ENCODE measurements at places on chromosomes 4 and X.

DNA sequence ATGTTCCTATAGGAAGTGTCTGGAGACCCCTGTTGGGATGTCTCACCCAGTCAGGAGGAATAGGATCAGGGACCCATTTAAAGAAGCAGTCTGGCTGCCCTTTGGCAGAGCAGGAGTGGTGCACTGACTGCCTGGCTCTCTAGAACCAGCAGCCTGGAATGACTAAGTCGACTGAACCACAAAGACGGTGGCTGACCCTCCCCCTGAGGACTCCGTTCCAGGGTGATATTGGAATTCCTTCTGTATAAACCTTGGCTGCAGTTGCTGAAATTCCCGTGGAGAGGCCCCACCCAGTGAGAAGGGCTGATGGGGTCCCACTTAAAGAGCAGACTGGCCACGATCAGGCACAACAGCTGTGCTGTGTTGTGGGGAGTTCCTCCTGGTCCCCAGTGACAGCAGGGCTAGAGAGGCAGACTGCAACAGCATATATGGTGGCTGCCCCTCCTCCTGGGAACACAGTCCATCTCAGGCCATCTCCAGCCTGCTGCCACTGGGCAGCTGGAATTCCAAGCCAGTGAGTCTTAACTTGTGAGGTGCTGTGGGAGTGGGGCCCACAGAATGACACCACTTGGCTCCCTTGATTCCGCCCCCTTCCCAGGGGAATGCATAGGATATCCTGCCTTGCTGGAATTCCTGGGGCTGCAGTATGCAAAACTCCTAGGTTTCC lies 41.8 kb upstream of the RLIM start:
- no peak for DNase-seq

DNA sequence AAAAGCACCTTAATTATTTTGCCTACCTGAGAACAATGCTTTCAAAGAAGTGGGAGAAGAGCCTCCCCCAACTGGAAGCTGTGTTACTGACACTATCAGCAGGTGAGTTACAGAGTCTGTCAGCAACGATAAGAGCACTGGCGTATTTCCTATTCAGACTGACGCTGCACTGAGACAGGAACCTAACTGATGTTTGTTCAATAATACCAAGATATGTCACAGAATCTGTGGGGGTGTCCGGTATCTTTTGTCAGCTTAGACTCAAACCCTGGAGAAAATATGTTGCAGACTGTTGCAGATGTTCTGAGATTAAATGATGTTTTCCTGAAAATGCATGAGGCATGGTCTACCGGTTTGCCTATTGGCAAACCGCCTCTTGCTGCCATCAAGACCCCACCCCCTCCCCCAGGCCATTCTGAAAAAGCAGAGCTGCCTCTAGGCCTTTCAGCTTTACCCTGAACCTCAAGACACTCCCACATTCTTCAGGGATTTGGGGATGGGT lies 115.2 kb upstream of the KIT start:
- DNase-seq: no peak

GRCh38 chrX:133359466-133359865 lies 55.8 kb downstream of the GPC4 start:
- DNase-seq: no peak

DNA sequence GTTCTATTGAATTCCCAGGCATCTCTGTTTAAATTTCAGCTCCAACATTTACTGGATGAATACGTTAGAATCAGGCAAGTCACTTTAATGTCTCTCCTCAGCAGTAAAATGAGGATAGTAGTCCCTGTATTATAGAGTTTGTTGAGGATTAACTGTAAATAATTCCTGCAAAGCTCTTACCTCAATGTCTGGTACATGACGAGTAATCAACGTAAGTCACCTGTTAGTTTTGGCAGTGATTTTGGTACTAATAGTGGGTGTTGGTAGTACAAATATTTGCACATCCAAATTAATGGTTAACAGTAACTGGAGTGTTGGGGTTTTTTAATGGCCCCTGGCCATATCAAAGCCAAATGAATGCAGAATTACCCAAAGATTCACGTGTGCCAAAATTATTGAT lies 189.8 kb upstream of the GALNT7 start:
- DNase-seq: no peak

GRCh38 chr4:38987491-38987890 lies 44.7 kb downstream of the TMEM156 start:
- DNase-seq: no peak

DNA sequence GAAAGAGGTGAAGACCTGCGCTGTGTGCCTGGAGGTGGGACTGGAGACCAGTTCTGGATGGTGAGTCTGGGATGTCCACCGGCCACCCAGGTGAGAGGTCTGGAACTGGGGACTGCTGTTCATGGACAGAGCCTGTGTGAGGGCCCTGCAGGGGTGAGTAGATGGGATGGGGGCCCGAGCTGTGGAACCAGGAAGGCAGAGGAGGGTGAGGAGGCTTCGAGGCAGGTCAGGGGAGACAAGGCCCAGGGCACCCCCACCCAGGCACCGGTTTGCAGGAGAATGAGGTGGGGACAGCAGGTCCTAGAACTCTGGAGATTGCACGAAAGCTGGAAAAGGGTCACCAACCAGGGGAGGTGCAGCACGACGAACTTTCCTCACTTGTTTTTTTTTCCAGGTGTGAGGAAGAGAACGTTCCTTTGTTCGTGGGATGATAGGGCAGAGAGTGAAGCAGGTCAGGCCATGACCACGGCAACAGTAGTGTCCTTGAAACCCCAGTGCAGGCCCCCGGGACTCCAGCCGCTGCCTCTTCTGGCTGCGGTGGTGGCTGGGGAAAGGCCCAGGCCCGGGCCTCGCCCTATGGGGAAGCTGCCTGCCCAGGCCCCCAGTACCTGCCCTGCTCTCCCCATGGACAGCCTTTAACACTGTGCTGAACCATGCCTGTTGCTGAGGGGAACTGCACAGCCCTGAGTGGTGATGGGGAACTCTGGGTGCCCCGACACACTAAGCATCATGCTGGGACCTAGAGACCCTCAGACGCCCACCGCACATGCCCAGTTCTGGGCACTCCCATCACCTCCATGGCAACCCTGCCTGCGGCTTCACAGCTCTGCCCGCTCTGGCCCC lies 22.9 kb downstream of the TNIP2 start:
- DNase-seq: no peak

DNA sequence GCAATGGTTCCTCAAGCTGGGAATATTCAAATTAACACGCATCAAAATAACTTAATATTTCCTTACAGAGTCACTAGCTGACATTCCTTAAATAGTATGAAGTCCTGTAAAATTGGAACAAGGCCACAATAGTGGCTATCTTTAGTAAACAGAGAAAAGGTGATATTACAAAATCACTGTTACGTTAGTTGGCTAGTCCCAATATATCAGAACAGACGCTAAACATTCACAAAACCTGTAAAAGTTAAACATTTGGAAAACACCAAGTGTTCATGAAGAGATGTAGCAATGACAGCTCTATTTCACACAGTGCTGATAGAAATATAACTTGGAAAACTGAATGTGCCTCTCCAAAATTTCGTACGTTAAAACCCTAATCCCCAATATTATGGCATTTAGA lies 61.0 kb upstream of the FAM47C start:
- DNase-seq: no peak

GRCh38 chr4:157221426-157221894 lies 932 bp downstream of the GRIA2 start:
- no peak for DNase-seq

GRCh38 chr4:77037736-77038135 lies 38.1 kb downstream of the CCNI start:
- DNase-seq: no peak

- DNase-seq: no peak
Observed at GRCh38 chr4:57448452-57448851, 338.3 kb upstream of the IGFBP7 start.

DNA sequence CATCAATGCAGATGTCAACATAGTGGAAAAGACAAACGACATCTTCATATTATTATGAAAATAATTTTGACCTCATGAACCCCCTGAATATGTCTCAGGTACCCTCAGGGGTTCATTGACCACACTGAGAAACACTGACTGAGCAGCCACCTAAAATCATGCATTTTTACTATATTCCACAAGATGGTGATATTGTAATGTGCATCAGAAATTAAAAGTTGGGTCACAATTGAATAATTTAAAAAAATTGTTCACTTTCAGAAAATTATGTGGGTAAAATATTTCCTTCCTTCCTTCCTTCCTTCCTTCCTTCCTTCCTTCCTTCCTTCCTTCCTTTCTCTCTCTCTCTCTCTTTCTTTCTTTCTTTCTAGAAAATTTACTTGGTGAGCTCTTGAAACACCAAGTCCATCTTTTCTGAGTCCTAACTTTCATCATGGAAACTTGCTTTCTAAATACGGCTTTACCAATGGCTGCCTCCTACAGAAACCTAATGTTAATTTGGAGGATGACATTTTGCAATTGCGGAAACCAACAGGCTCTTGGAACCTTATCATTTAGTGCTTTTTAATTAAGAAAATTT lies 103.6 kb downstream of the RTL3 start:
- DNase-seq: no peak

- DNase-seq: no peak
Observed at GRCh38 chr4:30821275-30821674, 101.1 kb downstream of the PCDH7 start.

Data from stimulated activated CD8-positive, alpha-beta memory T cell treated with anti-CD3 and anti-CD28 coated beads, Interleukin-7, amount 100 ng/mL, for 1 hour (primary cell).